CD4-positive, alpha-beta T cell treated with Interleukin-6 for 4 hours (primary cell): ENCODE measurements at places on chromosomes 5 and 9.
A peak's percentile ranks its signal among the peaks of the same experiment; 100 is the strongest.

DNA sequence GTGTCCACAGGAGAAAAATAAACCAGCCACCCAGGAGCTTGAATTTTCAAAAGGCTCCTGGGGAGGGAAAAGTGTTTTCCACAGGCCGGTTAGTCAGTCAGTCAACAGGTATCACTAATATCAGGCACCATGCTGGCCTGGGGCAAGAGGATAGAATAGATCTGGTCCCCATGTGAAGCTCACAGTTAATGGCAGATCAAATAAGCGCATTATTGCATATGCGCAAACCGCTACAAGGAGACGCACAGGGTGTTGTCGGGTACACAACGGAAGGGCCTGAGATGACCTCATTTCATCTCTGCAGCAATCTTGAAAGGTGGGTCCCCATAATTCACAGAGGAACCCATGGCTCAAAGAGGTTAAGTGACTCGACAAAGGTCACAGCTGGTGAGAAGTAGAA is 260.7 kb downstream of the CRB2 start:
- DNase-seq, result no peak

DNA sequence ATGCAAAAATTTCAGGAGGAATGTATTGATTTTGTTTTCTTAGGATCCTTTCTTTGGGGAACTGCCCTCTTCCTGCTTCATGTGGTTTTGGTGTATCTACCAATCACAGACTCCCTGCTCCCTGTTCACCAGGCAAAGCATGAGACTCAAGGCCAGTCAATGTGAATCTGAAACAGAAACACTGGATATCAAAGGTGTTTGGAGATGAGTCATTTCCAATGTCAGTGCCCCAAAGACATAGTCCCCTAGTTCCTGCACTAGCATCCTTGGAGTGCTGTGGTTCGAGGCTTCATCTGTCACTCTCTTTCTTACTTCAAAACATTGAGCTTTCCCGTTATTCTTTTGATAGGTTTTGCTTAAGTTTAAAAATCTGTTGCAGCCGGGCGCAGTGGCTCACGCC is 8.1 kb downstream of the PPP3R2 start:
- DNase-seq, result no peak

DNA sequence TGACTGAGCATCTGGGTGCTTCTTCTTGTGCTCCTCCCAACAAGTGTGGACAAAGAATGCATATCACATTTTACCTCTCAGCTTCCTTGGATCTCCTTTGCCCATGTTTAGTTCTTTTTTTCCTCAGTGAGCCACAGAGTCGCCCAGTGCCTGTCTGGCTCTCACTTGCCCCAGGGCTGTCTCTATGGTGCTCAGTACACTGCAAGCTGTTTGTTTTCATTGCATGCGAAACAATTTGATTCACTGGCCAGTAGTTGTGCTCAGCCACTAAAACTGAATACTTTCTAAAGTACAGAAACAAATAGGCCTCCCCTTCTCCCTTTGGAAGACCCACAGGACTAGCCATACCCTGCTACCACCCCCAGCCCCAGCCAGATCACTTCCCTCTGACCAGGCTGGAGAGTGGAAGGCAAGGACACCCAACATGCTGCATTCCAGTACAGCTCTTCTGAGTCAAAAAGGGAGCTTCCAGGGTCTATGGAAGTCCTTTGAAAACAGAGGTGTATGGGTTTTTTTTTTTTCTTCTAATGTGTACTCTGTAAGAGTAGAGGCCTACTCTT is 3.8 kb downstream of the LHFPL2 start:
- DNase-seq, result no peak

GRCh38 chr5:125461641-125462072 is 715.2 kb upstream of the ZNF608 start:
- no peak for DNase-seq

- no peak for DNase-seq
Measured at GRCh38 chr5:134095887-134096589, 18.4 kb upstream of the TCF7 start.

DNA sequence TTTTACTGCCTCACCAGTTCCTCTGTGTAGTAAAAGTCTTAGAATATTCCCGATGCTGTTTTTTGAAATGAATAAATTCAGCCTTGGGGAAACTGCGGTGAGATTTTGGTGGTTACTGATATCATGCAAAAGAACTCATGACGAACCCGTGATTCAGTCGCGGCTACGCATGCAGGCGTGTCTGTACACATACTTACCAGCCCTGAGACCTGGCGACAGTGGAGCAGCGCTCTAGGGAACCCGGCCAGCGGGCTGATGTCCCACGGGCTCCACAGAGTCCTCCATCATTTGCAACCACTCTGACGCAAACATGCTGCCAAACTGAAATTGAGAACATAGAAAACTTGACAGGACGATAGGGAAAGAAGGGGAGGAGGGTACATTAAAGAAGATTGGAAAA is 315.6 kb upstream of the DAB2 start:
- DNase-seq, result no peak

DNA sequence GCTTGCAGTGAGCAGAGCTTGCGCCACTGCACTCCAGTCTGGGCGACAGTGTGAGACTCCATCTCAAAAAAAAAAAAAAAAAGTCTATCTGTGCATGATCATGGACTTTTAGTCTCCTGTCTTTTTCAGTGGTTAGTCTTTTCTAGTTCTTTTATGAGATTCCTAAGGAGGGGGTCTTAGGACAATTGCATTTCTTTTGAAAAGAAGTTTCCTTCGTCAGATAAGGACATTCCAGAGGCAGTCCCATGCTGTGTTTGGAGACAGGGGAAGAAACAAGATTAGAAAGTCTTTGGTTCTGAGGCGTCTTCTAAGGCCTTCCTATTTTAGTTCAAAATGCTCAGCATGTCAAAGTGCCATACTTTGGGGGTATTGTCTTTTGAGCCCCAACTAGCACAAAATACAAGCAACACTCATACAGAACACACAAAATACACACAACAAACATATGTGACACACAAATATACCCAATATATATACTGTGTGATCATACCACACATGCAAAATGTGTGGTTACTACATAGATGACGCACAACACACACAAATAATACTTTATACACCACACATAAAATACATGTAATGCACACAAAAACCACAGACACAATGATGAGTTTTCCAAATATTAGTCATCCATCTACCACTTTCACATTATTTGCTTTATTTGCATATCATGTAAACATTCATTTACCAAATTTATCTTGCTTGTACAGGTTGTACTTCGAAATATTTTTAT is 394.5 kb downstream of the SPATA31D1 start:
- no peak for DNase-seq

DNA sequence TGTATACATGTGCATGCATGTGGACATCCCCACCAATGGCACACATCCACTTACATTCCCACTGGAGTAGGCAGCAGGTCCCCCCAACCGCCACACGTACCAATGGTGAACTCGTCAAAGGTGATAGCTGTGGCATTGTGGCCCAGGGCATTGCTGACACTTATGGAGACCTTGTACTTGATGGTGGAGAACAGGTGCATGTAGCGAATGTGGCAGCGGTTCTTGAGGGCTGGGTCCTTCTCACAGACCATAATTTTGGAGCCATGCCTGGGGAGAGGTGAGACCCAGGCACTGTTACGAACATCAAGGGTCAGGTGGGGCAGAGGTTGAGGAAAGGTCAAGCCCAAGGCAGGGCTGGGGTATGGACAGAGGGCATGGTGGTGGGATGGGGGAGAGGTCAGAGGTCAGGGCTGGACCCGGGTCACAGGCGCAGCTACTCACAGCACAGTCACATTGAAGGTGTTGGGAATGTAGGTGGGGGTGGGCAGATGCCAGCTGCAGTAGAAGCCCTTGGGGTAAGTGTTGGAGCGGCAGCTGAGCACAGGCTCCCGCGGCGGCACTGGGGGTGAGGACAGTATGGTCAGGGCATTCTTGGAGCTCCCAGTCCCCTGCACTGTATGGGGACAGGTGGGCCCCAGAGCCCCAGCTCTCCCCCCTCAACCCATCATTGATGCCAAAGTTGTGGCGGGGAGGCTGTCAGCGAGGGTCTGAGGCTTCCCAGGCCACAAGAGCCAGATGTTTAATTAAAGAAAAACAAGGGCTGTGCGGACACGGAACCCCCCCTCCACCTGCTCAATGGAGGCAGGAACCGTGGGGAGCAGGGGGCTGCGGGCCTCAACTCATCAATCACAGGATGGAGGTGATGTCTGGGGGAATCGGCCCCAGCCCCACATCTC is 31.9 kb downstream of the CNTFR start:
- DNase-seq, result no peak

- no peak for DNase-seq
Measured at GRCh38 chr9:93300585-93301081, 116.7 kb downstream of the WNK2 start.

DNA sequence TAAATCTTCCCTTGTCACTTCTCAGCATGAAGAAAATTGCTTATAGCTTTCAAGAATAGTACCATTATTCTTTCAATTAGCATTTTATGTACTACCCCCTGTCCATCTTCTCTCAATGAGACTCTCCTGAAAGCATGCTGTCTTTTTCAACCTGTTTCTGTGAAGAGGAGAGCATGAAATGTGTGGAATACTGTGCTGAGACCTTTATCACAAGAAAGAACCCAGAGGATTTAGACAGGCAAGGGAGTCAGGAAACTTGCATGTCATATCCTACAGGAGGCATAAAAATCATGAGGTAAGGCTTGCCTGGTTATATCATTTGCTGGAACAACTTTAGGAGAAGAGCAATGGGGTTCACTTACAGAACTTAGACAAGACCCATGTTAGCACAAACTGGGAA is 56.7 kb upstream of the LPAR1 start:
- no peak for DNase-seq

DNA sequence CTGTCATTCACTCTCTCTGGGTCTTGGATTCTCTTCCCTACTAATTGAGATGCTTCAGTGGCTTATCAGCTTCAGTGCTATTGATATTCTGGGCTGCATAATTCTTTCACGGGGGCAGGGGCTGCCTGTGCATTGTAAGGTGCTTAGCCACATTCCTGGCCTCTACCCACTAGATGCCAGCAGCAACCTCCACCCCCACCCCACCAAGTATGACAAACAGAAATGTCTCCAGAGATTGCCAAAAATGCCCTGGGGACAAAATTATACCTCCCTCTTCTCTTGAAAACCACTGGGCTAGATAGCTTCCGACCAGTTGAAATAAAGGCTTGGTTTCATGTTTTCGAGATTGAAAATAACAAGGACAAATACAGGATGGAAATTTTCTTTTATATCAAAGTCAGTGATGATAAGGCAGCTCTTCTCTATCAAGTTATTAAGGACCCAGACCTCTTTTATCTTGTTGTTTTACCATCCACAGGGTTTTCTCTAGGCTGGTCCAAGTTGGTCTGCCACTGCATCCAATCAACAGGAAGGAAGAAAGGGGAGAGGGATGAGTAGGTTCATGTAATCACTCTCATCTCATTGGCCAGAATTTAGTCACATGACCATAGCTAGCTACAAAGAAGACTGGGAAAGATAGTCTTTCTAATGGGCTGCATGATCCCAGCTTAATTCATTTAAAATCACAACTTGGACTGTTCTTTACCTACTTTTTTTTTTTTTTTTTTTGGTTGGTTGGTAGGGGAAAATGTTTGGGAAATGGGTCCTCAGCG is 92.1 kb upstream of the RANBP3L start:
- no peak for DNase-seq

- no peak for DNase-seq
Measured at GRCh38 chr5:12242950-12243888, 339.0 kb upstream of the CTNND2 start.

DNA sequence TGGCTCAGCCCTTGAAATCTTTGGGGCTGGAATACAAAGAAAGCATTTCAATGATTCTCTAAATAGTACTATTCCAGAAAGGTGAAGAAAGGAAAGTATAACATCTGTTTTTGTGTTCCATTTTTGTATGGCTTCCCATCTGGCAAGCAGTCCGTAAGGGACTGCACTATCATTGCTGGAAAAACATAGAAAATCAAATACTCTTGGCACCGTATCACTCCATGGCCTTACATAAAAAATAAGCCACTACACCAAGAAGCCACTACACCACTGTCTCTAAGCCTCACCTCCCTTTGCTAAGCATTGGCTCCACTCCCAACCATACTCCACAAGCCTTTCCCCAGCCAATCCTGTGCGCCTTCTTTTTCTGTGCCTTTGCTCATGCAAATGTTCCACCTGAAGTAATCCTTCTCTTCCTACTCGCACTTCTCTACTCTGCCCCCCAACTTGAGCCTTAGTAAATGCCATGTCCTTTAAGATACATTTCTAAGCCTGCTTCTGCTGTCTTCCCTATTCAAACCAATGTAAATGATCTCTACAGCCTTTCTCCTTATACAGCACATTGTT is 454.6 kb upstream of the TUSC1 start:
- DNase-seq, result no peak

- no peak for DNase-seq
Measured at GRCh38 chr5:118233606-118234005, 754.7 kb downstream of the DTWD2 start.

DNA sequence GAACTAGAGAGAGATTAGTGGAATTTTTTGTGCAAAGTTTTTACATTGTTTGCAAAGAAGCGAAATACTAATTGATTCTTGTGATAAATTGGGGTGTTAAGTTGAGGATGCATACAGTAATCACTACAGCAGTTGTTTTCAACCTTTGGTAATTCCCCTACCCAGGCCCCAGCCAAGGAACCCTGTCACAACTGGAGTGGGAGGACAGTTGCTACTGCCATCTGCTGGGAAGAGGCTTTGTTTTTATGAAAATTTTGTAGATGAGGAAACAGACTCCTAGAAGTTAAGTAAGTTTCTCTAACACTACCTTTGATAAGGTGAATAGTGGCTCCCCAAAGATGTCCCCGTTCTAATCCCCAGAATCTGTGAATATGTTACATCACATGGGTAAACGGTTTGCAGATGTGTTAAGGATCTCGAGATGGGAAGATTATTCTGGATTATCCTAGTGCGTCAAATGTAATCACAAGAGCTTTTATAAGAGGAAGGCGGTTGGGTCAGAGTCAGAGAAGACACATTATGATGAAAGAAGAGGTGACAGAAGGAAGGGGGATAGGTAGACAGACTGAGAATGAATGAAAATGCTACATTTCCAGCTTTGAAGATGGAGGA is 34.0 kb upstream of the PPP1R2B start:
- no peak for DNase-seq

DNA sequence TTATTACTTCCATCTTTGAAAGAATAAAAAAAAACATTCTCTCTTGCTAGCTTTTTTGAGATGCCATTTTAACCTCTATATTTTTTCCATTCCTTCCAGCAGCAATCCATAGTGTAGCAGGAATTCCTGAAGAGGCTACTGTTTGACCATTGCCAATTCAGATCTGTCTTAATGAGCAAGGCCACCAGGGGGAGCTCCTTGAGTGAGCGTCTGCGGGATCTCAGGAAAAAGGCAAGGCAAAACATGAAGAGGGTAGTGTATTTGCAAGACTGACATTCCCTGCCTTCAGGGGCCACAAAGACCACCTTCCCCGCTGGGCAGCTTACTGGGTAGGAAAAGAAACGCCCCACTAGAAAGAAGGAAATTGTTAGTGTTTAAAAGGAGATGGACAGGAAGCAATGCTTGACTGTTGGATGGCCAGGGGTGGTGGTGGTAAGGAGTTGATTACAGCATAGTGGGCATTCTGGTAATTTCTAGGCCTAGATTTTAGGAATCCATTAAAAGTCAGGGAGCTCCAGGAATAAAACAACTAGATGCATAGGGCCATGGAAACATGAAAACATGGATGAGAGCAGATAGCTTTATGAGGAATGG is 206.6 kb upstream of the HAPLN1 start:
- peak; percentile 32 for DNase-seq

- no peak for DNase-seq
Measured at GRCh38 chr9:128429513-128430086, 8.9 kb downstream of the CERCAM start.

- DNase-seq, result no peak
Measured at GRCh38 chr9:131887680-131888079, 147.8 kb upstream of the RAPGEF1 start.

GRCh38 chr9:98610711-98611110 is 98.0 kb downstream of the GABBR2 start:
- no peak for DNase-seq

- DNase-seq, result no peak
Measured at GRCh38 chr5:179967489-179967888, 59.8 kb upstream of the TBC1D9B start.
